ENCODE measurements at places on chromosomes 6 and 20. TPM values are rescaled to one million over a fixed set of nuclear protein-coding genes. Genes with fewer than 3 reads are reported as not detected.

The CLPSL1 gene
- not detected for total RNA-seq

The GPR6 gene
- total RNA-seq: not detected

The CAP2 gene
- total RNA-seq: 21.2 TPM

The MCM8 gene
- 4.7 TPM for total RNA-seq

DNA sequence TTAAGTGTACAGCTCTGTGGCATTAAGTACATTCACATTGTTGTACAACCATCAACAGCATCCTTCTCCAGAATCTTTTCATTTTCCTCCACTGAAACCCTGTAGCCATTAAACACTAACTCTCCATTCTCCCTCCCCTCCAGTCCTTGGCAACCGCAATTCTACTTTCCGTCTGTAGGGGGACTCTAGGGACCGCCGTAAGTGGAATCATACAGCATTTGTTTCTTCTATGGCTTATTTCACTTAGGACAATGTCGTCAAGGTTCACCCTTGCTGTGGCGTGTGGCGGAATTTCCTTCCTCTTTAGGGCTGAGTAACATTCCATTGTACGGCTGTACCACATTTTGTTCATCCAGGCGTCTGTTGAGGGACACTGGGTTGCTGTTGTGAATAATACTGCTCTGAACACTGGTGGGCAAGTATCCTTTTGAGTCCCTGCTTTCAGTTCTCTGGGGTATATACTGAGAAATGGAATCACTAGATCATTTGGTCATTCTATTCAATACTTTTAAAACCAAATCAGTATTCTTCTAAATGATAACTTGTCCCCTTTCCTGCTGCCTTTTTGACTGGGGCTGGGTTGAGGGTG lies 50.7 kb downstream of the PPP1R3G start:
- no peak for DNase-seq

GRCh38 chr6:149127212-149127611 lies 190.3 kb upstream of the TAB2 start:
- DNase-seq: no peak

DNA sequence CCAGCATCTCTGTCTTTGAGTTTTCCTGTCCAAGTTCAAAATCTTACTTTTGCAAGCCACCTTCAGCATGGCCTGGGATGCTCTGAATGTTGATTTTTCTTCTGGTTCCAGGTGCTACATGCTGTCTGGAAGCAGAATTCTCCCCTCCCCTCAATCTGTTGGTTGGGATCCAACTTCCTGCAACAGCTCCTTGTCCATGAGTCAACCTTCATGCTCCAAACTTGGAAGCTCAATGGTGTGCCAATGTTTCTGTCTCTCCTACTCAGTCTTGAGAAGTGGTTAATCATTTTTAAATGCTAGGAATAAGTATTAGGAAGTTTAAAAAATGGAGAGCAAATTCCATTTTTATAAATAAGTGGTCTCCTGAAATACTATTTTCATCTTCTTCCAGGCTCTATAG lies 33.2 kb upstream of the PLEKHG1 start:
- DNase-seq: no peak

DNA sequence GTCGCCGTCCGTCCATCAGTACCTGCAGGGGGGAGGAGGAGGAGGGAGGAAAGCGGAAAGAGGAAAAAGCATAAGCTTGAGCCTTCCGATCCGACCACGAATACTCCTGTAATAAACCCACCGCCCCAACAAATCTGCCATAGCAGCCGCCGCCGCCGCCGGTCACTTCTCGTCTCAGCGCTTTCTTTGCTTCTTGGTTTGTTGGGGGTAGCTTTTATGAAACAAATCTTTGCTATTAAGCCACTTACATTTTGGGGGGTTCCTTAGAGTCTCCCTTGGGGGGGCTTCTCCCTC lies 277 bp downstream of the ADGRB3 start:
- DNase-seq: no peak

- DNase-seq: no peak
Measured at GRCh38 chr20:24472426-24472825, 3.0 kb downstream of the SYNDIG1 start.
